ENCODE measurements at places on chromosomes 12 and 14. TPM values are rescaled to one million over a fixed set of nuclear protein-coding genes. Genes with fewer than 3 reads are reported as not detected.

DNA sequence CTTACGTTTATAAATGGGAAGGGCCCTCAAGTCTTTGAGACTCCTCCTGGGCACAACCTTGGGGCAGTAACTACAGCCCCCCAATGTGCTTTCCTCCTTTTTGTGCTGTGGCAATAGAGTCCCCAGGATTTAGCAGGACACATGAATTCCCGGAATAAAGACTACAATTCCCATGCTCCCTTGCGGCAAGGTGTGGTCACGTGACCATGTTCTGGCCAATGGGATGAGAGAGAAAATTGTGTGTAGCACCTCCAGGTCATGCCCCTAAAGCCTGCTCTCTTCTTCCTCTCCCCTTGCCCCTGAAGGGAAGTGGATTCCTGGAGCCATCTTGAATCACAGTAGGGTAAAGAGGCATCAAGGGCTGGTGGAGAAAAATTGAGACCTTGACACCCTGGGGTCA lies 295.1 kb upstream of the SFSWAP start:
- DNase-seq, result no peak

DNA sequence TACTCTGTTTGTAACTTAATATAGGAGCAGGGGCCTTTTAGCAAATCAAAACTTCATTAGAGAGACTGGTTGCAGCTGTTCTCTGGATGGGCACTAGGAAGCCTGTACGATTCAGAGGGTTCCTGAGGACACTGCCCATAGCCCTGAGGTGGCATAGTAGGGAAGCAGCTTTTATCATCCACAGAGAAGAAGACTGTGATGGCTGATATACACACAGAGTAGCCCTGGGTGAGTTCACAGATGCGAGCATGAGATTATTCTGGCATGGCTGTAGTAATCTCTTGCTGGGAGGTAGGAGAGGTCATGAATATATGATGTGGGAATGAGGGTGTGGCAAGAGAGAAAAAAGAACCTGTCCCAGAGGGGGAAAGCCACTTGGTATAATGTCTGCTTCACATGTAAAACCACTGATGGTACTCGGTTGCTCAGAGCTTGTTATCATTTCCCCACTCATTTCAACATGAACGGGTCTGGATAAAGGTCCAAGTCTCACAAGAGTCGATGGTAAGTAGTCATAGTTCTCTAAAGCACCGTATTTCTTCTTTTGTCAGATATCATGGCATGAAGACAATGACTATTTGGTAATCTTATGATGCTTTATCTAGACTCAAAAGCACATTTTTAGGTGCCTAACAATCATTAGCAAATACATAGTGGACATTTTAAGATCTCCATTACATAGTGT lies 52.0 kb downstream of the PEBP1 start:
- DNase-seq, result no peak

- no peak for DNase-seq
Measured at GRCh38 chr12:117013726-117014125, 85.5 kb downstream of the TESC start.

GRCh38 chr14:33343016-33343415 lies 404.3 kb downstream of the NPAS3 start:
- no peak for DNase-seq

DNA sequence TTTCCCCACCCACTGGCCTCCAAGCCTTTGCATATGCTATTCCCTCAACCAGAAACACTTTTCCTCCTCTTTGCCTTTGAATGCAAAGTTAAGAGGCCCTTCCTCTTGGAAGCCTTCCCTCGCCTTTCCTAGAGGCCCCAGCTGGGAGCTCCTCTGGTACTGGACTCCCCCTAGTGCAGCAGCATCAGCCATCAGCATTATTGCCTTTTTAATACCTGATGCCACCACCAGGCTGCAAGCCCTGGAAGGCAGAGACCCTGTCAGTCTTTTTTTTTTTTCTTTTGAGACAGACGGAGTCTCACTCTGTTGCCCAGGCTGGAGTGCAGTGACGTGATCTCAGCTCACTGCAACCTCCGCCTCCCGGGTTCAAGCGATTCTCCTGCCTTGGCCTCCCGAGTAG lies 19.1 kb upstream of the PLA2G1B start:
- no peak for DNase-seq

DNA sequence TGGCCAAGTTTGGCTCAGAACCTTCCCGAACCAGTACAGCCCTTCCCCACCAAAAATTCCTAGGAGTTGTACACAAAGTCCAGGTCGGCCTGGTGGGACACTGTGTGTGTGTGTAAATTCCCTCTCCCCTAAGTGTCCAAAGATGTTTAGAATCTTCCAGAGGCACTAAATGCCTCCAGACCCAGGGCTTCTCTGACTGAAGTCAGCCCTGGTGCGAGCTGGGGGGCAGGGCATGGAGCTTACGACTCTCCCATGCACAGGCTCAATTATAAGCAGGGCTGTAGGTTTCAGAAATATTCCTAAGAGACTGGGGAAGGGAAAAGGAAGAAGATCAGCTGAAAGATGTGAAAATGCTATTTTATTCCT lies 106.9 kb upstream of the ATF7IP start:
- no peak for DNase-seq

DNA sequence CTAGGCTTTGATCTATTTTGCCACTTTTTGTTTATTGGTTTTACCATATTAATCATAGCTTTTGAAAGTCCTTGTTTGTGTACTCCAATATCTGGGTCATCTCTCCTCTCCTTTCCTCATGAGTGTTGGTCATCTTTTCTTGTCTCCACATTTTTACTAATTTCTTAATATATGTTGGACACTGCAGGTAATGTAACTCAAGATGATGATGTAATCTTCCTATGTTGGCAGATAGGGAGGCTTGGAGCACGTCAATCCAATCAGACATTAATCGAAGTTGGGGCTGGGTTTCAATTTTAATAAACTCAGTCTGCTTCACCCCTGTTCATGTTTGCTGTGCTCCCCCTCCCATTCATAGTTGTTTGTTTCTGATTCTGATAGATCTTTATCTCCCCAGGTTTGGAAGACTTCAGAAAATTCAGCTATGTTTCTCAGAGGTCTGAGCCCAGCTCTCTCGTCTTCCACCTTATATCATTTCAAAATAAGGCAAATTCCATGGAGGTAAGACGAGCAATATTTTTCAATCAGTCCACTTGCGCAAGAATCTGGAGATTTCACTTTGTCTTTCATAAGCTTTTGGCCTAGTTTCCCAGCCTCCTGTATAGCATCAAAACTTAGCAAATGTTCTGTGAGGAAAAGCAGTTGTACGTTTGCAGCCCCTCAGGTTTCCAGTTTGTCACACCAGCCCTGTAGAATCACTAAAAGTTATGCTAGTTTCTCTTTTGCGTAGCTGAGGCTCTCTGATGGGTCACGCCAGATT lies 504.1 kb downstream of the TMTC2 start:
- no peak for DNase-seq

DNA sequence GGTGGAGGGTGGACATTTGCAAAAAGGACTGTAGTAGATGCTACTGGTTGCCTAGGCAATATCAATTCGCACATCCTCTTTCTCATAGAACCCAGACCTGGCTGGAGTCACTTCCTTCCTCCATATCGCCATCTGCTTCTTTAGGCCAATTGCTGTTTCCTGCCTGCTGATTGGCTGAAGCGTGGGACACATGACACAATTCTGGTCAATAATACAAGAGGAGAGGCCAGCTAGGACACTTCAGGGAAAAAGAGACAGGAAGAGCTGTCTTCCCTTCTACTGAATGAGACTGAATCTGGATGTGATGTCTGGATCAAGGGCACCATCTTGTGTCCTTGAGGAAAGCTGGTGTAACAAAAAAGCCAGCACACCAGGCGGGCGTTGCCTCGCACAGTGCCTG lies 53.8 kb downstream of the TRPV4 start:
- DNase-seq, result no peak

DNA sequence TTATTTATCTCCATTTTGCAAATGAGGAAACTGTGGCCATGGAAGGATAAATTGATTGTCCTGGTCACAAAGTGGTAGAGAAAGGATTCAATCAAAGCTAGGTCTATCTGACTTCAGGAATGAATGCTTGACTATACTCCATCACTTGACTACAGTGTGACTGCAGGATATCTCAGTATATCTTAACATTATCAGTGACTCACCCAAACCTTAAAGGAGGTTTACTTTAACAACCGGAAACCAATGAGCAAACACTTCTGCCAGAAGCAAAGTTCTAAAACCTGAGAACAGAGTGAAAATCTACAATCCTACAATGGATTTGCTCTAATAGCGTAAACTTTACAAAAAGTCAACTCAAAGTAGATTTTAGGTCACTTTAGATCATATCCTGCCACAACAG lies 277.0 kb downstream of the CEP128 start:
- no peak for DNase-seq

DNA sequence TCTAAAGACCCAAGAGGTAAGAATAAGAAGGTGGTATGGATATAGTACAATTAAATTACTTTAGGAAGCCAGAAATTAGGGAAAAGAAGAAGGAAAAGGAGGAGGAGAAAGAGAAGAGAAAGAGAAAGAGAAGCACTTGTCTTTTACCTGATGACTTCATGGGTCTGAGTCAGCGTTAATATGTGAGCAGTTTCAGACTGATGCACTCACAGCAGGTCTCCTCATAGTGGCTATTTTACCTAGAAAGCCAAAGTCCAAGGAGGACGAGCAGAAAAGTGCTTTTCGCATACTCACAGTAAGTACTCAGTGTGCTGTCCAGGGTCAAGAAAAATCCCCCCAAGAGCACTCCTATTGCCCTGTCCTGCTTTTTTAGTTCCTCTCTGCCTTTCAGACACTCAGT lies 222.1 kb downstream of the C12orf42 start:
- DNase-seq, result peak; percentile 4

The LRRC43 gene
- not detected for polyA plus RNA-seq

GRCh38 chr14:55832974-55833373 lies 253.0 kb downstream of the KTN1 start:
- no peak for DNase-seq

DNA sequence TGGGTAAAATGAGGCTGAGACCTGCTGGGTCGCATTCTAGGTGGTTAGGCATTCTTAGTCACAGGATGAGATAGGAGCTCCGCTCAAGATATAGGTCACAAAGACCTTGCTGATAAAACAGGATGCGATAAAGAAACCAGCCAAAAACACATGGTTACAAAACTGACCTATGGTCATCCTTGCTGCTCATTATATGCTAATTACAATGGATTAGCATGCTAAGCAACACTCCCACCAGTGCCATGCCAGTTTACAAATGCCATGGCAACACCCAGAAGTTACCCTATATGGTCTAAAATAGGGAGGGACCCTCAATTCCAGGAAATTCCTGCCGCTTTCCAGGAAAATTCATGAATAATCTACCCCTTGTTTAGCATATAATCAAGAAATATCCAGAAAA lies 132.4 kb downstream of the BRMS1L start:
- DNase-seq, result no peak

The TEAD4 gene
- 18.6 TPM for polyA plus RNA-seq

The DPPA3 gene
- polyA plus RNA-seq, result not detected

DNA sequence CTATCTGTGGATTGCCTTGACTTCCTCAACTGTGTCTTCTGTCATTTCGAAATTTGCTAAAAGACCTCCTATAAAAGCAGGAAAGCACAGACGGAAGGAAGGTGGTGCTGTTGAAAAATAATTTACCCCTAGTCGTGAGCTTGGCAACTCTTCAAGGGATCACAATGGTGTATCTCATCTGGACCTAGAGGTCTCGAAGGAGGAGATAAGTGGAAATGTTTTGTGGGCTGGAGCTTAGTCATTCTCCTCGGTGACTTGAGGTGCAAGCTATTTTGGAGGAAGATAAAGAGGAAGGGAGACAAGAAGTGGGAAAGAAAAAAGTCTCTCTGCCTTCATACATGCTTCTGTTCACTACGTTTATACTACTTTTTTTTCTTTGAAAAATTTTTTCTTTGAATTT lies 89.9 kb downstream of the FLRT2 start:
- DNase-seq, result no peak

DNA sequence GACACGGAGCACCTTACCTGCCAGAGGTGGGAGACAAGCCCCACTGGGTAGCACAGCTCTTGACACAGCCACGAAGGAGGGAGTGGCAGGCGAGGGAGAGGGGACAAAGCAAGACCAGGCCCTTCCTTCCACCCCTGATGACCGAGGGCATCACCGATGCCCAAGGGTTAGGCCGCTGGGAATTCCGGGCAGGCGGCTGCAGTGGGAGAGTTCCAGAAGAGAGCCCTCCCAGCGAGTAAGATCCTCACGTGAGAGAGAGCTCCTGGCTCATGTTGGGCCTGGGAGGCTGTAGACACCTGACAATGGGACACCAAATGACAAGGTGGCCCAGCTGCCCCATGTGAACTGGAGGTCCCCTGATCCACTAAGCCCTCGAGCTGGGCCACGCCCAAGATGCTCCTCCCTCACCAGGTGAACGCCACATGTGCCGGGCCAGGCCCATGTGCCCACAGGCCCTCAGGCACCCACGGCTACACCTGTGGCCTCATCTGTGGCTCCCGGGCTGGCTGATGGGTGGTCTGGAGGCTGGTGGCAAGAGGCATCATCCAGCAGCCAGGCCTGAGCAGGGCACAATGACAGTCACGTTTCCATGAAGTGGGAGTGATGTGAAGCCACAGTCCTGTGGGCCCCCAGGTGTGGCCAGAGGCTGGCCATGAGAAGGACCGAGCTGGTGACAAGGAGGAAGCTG lies 32.1 kb upstream of the C14orf180 start:
- no peak for DNase-seq

- peak; percentile 48 for DNase-seq
Measured at GRCh38 chr12:75509621-75510020, 1.8 kb downstream of the KRR1 start.

The SLC5A8 gene
- 0.01 TPM for polyA plus RNA-seq

DNA sequence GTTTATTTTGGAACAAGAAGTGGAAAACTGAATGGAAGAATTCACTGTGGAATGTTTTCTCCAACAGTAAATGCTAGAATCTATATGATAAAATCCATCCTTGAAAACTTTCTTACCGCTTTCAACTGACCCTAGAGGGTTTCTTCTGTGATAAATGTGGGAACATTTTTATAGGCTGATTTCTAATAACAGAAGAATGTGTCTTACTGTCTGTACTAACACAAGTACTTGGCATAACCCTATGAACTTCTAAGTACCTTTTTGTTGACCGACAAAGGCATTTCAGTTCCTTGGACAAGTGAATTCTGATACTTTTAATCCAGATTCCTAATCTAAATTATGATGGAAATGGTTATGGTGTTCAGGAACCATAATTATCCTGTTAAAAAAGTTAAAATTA lies 1109.7 kb upstream of the FLRT2 start:
- DNase-seq, result no peak

- no peak for DNase-seq
Measured at GRCh38 chr14:43249116-43249515, 1258.0 kb downstream of the FSCB start.

DNA sequence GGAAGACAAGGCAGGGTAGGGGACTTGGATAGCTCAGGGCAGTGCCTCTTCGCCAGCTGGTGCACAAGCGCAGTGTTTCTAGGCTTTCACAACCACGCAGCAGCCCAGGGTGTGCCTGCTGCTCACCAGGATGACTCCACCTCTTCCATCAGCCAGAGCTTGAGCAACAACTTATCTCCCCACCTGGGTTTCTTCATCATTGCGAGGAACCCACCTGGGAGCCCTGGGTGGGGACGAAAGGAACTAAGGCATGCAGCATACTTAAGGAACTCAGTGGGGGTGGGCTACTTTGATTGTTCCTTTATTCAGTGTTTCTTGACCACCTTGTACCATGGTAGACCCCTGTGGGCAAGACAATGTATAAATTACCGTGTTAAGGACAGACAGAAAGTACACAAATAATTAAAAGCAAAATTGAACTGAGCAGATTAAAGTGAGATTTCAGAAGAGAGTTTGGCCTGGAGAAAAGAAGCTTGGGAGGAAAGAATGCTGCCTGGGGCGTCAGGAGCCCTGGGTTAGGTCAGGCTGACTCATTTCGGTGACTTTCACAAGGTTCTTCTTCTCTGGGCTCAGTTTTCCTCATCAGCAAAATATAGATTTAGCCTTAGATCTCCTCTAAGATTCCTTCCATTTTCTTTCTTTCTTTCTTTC lies 22.9 kb downstream of the KRT18 start:
- DNase-seq, result peak; percentile 82
